ENCODE measurements at places on chromosomes 3 and 15. TPM values are rescaled to one million over a fixed set of nuclear protein-coding genes. Genes with fewer than 3 reads are reported as not detected.

The NR1I2 gene
- not detected for total RNA-seq

The AADACL2 gene
- total RNA-seq = not detected

The SERINC4 gene
- not detected for total RNA-seq

The GOLGA8J gene
- total RNA-seq = not detected

The AQP9 gene
- total RNA-seq = 0.09 TPM

Measured in MCF 10A (cell line).